NCI-H345 (cell line): ENCODE measurements at places on chromosomes 5 and 9.
A peak's percentile ranks its signal among the peaks of the same experiment; 100 is the strongest.

GRCh38 chr9:79572608-79573411 lies 1.0 kb downstream of the TLE4 start:
- DNase-seq, result peak; percentile 61

DNA sequence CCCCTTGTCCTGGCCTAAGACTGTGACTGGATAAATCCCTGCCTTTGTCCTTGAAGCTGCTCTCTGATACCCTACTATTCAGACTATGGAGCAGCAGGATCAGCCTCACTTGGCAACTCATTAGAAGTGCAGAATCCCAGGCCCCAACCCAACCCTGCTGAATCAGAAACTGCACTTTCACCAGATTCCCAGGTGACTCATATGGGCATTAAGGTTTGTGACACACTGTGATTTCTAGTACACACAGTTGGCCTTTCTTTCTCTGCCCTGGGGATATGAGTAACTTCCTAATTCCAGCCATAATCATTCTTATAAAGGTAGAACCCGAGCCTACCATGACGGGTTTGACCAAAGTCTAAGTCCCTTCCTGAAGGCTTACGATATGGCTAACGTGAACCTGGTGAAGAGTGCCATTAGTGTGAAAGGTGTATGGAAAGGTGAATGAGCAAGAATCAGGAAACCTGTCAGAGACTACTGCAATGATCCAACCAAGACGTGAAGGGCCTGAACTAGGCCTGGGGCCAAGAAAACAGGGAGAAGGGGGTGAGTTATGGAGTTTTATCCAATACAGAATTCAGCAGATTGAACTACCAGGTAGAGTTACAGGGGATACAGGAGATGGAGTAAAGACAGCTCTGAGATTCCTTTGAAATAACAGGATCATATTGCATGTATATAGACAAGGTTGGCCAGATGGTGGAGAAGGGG lies 533.0 kb downstream of the BNC2 start:
- DNase-seq, result no peak

- peak; percentile 30 for DNase-seq
These were observed 2.9 kb downstream of the EDIL3 start for GRCh38 chr5:84381502-84382362.

DNA sequence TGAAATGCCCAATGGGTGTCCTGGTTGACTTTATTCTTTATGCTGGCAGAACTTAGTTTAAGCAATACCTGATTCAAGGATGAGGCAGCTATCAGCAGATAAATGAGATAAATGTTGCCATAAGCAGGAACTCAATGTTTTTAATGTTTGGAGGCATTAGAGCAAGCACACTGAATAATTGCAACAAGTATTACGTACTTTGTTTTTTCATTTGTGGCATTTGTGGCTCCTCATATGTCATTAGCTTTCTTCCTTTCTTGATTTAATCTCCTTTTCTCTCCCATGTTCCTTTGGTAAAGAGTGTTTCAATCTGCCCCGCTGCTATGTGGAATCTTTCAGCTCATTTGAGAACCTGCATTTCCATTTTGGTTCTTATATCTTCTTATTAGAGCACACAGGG lies 6.4 kb upstream of the NR3C1 start:
- no peak for DNase-seq

GRCh38 chr5:17241635-17242034 lies 24.2 kb downstream of the BASP1 start:
- no peak for DNase-seq

DNA sequence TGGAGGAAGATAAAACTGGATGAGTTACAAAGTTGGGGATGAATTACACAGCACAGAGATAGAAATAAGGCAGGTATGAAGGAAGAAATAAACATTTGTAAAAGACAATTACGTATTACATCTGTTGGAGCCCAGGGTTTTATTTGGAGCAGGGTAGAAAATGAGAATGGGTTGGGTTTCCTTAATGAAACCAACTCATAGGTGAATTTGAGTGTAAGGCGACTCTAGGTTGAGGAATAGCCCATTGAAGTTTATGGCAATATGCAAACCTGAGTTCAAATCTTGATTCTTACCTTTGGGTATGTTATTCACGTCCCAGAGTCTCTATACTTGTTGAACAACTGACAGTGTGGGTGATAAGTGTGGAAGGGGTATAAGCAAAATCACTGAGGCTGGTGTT lies 422.3 kb upstream of the WWC1 start:
- no peak for DNase-seq

GRCh38 chr5:156815988-156816599 lies 34.0 kb upstream of the PPP1R2B start:
- DNase-seq, result peak; percentile 2
